Central memory CD4-positive, alpha-beta T cell (primary cell): ENCODE measurements at places on chromosomes 6 and 20.
A peak's percentile ranks its signal among the peaks of the same experiment; 100 is the strongest.

DNA sequence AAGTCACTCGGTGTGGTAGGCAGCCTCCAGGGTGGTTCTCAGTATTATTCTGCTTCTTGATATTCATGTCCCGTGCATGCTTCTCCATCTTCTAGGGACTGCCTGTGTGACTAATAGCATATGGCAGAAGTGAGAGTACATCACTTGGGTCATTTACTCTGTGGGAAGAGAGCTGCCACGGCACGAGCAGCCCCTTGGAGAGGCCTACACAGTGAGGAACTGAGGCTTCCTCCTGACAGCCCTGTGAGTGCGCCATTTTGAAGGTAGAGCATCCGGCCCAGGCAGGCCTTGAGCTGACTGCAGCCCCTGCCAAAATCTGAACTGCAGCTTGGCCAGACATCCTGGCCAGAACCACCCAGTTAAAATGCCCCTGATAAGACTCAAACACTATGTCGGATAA is 17.3 kb upstream of the MCUR1 start:
- no peak for DNase-seq

DNA sequence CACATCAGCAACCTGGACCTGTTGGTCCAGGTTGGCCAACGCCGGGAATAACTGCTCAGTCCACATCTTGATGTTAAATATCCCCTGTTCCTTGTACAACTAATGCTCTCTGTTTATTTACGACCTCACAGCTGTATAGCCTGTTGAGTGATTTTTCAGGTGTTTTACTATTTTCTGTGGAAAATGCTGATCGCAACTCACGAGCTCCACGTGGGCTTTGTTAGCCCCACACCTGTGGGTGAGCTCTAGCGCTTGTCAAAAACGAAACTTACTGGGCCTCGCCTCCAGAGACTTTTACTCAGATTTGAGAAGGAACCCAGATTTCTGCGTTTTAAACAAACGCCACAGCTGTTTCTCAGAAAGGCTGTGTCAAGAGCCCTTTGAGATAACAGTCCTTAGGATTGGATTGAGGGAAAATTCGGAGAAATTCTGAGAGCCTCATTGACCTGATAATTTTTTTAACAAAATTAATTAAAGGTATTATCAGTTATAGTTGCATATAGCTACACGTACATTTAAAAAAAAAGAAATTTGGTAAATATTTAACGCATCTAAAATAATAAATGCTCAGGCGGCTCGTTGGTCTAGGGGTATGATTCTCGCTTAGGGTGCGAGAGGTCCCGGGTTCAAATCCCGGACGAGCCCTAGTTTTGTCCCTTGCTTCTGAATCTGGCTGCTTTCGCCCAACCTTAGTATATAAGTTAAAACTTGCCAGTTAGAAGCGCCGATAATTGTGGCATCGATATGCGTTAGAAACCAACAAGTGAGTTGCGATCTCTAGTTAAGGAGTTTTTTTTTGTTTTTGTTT is 16.7 kb downstream of the HMGN4 start:
- DNase-seq, result peak; percentile 50

DNA sequence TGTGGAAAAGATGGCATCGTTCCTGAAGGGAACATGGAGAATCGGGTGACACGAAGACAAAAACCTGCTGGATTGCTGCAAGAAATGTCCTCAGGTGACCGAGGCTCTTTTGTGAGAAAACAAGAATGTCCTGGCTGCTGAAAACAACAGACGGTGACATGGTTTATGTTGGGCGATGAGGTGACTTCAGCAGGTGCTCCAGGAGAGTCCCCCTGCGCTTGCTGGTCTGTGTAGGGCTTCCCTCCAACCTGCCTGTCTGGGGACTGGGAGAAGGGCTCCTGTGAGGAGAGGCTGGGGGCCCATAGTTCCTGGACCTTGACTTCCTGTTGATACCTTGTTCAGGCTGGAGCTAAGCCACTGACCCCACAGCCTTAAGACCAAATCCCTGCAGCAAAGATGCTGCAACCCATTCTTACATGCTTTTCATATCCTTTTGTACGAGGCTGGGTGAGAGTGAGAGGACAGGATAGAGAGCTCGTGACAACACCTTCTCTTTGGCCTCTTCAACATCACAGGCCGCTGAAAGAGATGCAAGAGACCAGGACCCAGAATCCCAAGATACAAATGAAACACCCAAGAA is 134.8 kb downstream of the CD83 start:
- DNase-seq, result no peak

GRCh38 chr6:88445188-88445965 is 279.2 kb upstream of the CNR1 start:
- DNase-seq, result no peak

DNA sequence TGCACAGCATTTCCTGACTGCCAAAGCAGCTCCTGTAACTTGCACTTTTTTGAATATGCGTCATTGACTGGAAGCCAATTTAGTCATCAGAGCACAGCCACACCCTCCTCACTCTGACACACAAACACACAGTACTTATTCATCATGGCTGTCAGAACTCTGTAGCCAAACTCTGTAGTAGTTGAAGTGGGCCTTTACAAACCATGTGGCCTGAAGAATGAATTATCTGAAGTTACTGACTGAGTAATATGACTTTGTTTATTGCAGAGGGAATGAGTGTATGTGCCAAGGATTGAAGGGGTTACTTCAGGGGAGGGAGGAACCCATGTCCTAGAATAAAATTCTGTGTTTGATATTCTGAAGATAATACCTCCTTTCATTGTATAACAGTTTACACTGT is 102.7 kb downstream of the FIG4 start:
- DNase-seq, result no peak

DNA sequence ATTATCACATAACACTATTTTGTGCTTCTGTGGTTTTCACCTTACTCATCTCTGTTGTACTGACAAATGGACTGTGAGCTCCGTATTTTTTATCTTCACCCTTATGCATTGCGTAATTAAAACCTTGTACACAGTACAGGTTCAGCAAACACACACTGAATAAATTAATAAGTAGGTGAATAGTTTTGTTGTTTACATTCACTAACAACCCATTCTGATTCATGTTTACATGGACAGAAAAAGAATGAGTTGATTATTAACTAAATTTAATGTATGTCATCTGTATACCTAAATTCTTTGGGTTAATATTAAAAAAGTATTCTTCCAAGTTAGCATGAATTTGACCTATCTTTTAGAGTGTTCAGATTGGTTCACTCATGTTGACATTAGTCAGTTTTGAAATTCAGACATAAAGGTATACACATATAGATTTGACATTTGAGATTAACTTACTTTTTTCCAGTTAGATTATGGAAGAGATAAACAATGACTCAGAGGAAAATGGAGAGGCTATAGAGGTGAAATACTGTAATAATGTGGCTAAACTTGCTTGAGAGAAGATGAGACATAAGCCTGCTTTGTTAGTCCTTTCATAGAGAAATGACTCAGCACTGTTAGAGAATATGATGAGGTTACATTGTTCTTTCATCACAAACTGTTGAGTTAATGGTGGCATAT is 541.7 kb upstream of the FLRT3 start:
- no peak for DNase-seq

GRCh38 chr6:30200551-30201281 is 12.5 kb downstream of the TRIM26 start:
- DNase-seq, result no peak

- no peak for DNase-seq
These were observed 187.1 kb downstream of the BMP7 start for GRCh38 chr20:57079031-57080005.

- DNase-seq, result no peak
These were observed 675.9 kb upstream of the CITED2 start for GRCh38 chr6:140050101-140050995.

GRCh38 chr20:1964659-1965405 is 29.0 kb downstream of the PDYN start:
- no peak for DNase-seq

DNA sequence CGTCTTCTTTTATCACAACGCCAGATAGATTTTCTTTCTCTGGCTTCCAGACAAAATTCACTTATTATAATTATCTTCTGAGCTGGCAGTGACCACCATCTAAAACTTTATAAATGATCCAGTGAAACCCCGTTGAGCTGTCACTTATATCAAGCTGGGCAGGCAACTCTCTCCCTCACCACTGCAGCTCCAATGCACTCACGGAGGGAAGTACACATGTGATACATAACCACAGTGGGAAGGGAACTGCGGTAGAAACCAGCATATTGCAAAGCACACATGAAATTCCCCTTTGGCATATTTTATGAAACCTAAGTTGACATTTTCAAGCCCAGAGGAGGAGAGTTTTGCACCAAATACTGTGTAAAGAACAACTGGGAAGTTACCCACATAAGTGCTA is 536.9 kb downstream of the HACE1 start:
- no peak for DNase-seq

- DNase-seq, result no peak
These were observed 5.3 kb downstream of the RNF144B start for GRCh38 chr6:18392346-18392877.

DNA sequence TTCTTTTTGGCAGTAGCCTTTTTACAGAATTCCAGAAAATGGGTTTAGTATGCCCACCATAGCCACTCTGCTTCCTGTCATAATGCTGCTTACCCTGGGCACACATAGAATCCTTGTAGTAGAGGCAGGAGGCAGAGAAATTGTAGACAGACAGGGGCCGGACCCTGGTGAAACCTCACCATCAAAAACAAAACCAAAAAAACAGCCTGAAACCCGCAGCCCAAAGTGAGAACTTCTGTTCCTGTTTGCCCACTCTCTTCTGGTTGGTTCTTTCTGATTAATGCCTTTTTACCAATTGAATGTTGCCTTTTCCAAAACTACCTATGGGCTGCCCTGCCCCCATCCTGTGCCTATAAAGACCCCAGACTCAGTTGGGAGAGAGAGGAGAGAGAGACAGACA is 188.2 kb downstream of the CDKAL1 start:
- no peak for DNase-seq

DNA sequence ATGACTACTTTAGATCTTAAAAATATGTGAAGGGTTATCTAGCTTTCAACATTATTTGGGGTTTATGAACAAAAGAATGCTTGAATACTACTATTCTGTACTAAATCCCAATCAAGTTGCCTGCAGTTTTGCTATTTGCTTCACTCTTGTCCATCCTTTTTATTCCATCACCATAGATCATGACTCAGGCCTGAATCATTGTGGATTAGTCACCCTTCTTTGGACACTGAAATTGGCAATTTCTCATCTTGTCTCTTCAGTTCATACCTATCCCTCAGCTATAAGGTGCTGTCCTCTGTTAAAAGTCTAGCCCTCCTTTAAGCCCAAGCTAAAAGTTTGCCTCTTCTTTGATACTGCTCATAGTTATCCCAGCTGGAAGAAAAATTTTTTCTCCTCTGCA is 199.1 kb downstream of the CENPW start:
- no peak for DNase-seq

GRCh38 chr6:64155063-64155462 is 519.5 kb downstream of the PHF3 start:
- no peak for DNase-seq

DNA sequence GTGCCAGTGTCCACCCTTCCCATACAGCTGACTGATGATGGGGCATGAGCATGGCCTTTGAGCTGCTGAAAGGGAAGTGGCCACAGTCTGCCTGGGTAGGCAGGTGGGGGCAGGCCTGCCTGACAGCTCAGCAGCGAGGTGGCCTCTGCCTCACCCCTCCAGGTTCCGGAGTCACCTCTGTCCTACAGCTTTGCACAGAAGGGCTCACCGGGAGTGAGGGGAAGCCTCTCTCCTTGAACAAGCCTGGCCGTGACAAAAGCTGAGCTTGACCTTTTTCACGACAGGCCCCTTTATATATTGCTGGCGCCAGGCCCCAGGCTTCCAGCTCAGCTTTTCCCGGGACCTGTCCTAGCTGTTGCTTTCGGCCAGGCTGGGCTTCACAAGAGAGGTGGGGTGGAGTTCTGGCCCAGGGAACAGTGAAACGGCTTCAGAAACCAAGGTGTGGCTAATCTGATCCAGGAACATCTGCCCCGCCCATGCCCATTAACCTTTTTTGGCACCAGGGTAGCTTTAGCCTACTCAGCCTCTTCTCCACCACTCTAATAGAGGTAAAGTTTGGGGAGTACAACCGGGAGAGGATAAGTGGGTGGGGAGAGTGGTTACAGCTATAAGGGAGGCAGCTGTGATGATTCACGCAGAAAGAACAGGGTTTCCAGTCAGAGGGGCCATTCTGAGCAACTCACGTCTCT is 42.9 kb downstream of the C6orf132 start:
- no peak for DNase-seq

DNA sequence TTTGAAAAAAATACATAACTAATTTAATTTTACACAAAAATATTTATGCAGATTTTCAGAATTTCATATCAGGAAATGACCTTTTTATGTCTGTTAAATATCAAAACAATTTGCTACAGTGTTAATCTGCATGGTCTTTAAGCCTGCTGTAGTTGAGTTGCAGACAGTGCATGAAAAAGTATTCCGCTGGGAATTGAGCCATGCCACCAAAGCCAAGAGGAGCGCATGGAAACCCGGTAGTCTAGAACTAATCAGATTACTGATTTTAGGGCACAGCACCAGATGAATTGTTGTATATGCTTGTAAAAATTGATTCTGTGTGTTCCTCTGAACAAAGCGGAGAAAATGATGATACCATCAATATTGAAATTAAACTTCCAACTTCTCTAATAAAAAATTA is 34.3 kb upstream of the LAMP5 start:
- DNase-seq, result no peak

DNA sequence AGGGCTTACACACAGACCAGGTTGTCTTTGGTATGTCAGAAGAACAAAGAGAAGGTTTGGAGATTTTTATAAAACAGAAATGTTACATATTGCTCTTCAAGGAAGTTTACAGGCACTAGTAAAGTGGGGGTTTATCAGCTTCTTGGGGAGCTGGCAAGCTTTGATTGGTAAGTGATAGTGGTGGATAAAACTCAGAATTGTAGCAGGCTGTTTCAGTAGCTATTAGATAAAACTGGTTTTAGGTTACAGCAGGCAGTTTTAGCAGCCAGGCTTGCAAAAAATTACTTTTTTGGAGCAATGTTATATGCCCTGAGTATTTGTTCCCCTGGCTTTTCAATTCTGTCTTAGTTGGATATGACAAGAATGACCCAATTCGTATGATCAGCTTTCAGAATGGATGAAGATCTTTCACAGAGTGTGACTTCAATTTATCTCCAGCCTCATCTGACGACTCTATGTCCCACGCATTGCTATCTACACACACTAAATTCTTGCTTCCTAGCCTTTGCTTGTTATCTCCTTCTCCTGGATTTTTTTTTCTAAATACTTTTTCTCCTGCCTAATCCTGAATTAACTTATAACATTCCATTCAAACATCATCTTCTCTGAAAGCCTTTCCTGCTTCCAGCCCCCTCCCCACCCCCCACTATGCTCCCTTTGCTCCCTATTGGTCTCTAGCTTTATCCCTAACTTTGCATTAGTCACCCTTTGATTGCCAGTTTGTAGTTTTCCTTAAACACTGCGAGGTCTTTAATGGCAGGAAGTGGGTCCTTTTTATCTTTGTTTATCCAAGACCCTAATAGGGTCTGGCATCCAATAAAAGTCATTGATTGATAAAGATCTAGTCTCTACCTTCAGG is 1.0 kb upstream of the TOMM34 start:
- no peak for DNase-seq

- DNase-seq, result no peak
These were observed 2.0 kb downstream of the DXO start for GRCh38 chr6:31969712-31970603.

- DNase-seq, result no peak
These were observed 75.7 kb downstream of the TTLL2 start for GRCh38 chr6:167400482-167401138.

GRCh38 chr6:142781129-142781528 is 163.8 kb downstream of the HIVEP2 start:
- no peak for DNase-seq

- DNase-seq, result no peak
These were observed 207.8 kb downstream of the TTLL2 start for GRCh38 chr6:167532410-167533288.
